ENCODE measurements at places on chromosomes 16 and 17. TPM values are rescaled to one million over a fixed set of nuclear protein-coding genes. Genes with fewer than 3 reads are reported as not detected.

LRRC46 gene
- total RNA-seq: 0.63 TPM

FBXO39 gene
- total RNA-seq: not detected

C17orf107 gene
- total RNA-seq: 0.80 TPM

VASN gene
- total RNA-seq: 5.5 TPM

CD300LG gene
- total RNA-seq: 12.6 TPM

CDH16 gene
- not detected for total RNA-seq

NOL3 gene
- total RNA-seq: 110 TPM

FBXW10 gene
- 0.08 TPM for total RNA-seq

CCDC137 gene
- 5.6 TPM for total RNA-seq

TEX14 gene
- total RNA-seq: 0.19 TPM

TNFRSF17 gene
- not detected for total RNA-seq

CEP95 gene
- total RNA-seq: 10.1 TPM

Data from left ventricle myocardium inferior (tissue), 1 donor.